ENCODE measurements at places on chromosomes 7 and 10.

GRCh38 chr7:70596598-70596913, 535.4 kb upstream of the GALNT17 start:
- no peak for DNase-seq

- no peak for DNase-seq
These were observed 124.4 kb downstream of the KCNMA1 start for GRCh38 chr10:77513220-77513619.

- no peak for DNase-seq
These were observed at the start of gene TMEM176A for GRCh38 chr7:150800581-150801241. TMEM176A (plus strand) TSS chr7:150800769; CDS start chr7:150801551, 782 bp downstream.

DNA sequence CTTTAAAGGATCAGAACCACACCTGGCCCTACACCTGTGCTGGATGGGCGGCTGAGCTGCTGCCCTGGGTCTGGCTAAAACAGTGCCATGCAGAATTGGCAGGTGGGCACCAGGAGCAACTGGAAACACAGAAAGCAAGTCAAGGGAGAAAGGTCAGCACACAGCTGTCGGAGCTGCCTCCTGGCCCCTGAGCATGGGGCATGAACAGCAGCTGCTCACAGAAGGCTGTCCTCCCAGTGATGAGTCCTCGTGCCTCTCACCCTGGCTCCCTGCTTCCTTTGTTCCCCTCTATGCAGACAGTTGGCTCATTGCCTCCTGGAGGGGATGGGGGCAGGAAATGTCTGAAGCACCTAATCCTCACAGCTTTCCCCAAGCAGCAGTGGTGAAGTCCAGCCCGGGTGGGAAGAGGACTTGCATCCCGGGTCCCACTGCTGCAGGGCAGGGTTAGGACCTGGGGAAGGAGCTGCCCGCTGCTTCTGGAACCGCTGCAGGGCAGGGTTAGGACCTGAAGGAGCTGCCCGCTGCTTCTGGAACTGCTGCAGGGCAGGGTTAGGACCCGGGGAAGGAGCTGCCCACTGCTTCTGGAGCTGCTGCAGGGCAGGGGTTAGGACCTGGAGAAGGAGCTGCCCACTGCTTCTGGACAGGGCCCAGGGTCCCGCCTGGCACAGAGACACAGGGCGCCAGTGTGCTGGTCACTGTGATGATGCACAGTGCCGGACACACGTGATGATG, 37.3 kb downstream of the VIPR2 start:
- DNase-seq: no peak
